ENCODE measurements at places on chromosomes 3 and 15.

- DNase-seq = no peak
Measured at GRCh38 chr3:197183582-197183981, 114.8 kb downstream of the DLG1 start.

- no peak for DNase-seq
Measured at GRCh38 chr3:78495301-78495700, 1272.5 kb downstream of the ROBO1 start.

- DNase-seq = no peak
Measured at GRCh38 chr3:64726414-64727090, 38.8 kb upstream of the ADAMTS9 start.

DNA sequence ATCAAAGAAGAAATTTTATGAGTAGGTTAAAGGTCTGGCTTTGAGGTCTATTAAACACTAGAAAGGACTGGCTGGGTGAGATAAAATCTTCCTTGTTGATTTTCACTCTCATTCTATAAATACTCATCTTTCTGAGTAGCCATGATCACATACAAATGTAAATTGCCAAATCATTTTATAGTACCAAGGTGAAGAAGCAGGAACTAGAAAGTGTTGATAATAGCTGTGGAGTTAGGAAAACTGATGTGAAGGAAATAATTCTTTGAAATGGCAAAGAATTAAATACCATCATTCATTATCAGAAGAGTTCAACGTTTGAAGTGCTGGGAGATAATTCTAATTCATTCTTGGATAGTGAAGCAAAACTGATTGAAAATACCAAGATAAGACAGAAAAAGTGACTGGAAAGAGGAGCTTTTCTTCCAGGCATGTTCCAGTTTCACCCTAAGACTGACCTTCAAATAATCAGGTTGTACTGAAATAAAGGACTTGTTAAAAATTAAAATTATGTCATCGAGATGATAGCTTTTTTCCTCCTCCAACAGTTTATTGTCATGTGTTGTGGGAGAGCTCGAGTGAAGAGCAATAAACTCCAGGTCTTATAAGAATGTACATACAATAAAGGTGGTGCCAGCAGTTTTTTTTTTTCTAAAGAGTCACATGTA lies 17.4 kb downstream of the THBS1 start:
- no peak for DNase-seq

DNA sequence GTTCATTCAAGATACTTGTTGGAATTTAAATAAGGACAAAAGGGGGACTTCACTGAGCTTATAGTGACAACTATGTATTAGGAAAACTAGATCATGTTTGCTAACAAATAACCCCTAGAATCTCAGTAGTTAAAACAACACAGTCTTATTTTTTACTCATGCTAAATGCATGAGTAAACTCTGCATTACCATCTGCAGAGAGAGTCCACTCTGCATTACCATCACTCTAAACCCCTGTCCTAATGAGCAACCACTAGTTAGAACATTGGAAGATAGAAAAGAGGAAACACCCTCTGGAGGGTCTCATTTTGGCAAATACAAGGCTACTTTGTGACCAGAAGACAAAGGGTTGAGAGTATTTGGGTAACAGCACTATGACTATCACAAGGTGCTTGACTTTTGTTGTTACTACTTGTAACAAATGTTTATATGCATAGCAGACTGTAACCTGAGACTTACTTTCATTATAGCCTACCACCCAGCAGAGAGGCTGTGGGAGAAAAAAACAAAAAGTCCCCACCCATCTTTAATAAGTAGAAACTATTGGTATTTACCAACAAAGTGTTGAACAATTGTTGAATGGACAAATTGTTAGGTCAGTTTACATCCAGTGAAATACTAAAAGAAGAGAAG lies 99.1 kb downstream of the OXSM start:
- no peak for DNase-seq

DNA sequence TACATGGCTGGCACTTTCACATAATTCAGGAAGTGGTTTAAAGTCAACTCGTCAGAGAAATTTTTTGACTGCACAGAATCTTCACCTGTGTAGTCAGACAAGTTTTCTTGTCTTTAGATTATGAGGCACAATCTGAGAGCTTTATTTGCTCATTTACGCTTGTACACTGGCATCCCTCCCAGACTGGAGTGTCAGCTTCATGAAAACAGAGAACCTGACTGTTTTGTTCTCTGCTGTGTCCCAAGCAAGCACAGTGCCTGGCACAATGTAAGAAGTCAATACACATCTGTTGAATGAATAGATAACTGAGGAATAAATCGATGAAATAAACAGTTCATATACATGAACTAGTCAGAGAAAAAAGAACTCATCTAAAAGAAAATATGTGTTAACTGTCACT lies 846.1 kb upstream of the CFAP20DC start:
- DNase-seq = no peak

- no peak for DNase-seq
Measured at GRCh38 chr15:89781055-89781454, 4.9 kb downstream of the MESP2 start.

DNA sequence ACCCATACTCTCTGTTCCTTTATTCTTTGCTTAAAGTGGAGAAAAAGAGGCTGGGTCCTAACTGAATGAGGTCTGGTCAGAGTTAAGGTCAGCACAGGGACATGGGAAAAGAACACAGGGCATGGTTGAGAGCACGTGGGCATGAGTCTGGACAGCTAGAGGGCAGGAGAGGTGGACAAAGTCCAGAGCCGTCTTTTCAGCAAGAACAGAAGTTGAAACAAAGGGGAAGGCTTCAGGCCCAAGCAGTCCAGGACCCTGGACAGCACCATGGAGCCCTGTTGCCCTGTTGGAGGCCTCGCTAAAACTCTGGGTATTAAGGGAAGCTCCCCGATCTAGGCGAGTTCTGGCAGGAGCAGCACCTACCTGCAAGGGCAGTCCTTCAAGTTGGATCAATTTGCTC lies 50.7 kb downstream of the XYLB start:
- no peak for DNase-seq

DNA sequence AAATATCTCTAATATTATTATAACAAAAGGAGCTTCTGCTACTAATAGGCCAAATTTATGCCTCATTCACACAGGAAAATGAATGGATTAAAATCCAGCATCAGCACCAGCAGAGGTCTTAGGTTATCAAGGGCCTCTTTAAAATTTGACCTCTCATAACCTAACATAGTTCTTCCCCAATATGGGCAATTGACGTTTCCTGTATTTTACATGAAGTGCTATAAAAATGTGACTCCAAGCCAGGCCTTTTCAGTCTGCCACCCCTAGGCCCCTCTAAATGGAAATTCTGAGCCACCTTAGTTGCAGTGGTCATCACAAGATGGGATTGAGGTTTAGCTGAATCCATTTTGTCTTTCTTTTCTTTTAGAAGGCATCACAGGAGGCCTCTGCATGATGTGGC lies 70.1 kb downstream of the CASR start:
- no peak for DNase-seq

- no peak for DNase-seq
Measured at GRCh38 chr3:197021729-197022404, 7.8 kb downstream of the MELTF start.

GRCh38 chr3:172977696-172978095 lies 163.3 kb downstream of the SPATA16 start:
- no peak for DNase-seq
